ENCODE measurements at places on chromosomes 13 and 19.

GRCh38 chr13:50012396-50013169 is 2.7 kb upstream of the KCNRG start:
- DNase-seq: no peak

GRCh38 chr19:6423499-6424194 is 964 bp downstream of the KHSRP start:
- no peak for DNase-seq

GRCh38 chr19:709965-710571 is 1.3 kb downstream of the PALM start:
- DNase-seq: no peak

- no peak for DNase-seq
Observed at GRCh38 chr13:111314852-111315251, 5.6 kb upstream of the TEX29 start.

DNA sequence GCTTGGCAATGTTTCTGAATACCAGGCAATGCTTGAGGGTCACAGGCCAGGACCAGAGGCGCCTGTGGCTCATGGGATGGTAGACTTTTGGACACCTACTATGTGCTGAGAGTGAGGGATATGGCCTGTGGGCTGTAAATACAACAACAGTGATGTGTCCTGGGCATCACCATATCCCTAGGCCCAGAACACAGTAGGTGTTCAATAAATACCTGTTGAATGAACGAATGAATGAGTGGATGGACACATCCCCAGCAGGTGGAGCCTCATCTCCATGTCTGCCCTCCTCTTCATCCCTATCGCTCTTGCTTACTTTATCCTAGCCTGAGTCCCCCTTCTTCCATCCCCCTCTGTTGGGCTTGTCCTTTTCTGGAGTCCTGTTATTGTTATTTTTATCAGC is 16.5 kb upstream of the NANOS2 start:
- DNase-seq: no peak

- no peak for DNase-seq
Observed at GRCh38 chr13:75495938-75496337, 14.0 kb upstream of the TBC1D4 start.

DNA sequence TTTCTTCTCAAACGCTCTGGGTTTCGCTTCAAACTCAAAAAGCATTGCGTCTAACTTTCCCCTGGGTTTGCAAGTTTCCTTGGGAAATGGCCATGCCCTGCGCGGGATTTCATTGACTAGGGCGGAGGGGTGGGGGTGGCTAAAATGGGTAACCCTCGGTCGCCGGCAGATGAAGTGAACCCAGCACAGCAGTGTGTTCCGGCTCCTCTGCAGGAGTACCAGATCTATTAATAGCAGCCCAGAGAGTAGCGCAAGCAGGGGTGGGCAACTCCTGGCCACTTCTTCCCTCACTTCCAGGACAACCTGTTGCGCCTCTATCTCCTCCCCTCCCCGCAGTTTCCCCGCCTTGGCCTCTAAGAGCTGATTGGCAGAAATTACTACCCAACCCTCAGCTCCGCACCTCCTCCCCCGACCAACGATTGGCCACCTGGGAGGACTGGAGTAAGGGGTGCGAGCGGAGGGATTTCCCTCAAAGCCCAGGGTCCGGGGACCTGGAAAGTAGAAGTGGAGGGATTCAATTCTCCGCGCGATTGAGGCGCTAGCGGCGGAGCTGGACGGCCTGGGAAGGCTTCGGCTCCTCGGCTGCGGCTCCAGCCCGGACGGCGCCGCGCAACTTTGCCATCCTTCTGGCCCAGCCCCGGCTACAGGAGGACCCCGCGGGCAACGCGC is at the start of gene FREM2:
TSS of gene FREM2 (plus strand) at position 501 of the 669 bp plus-strand sequence. CDS start 268 bp downstream, outside the sequence.
- no peak for DNase-seq

GRCh38 chr19:3979674-3980352 is 5.5 kb downstream of the EEF2 start:
- DNase-seq: no peak

GRCh38 chr13:30745906-30746686 is 10.8 kb downstream of the ALOX5AP start:
- no peak for DNase-seq

GRCh38 chr13:19601749-19602725 is 31.4 kb upstream of the MPHOSPH8 start:
- DNase-seq: no peak

DNA sequence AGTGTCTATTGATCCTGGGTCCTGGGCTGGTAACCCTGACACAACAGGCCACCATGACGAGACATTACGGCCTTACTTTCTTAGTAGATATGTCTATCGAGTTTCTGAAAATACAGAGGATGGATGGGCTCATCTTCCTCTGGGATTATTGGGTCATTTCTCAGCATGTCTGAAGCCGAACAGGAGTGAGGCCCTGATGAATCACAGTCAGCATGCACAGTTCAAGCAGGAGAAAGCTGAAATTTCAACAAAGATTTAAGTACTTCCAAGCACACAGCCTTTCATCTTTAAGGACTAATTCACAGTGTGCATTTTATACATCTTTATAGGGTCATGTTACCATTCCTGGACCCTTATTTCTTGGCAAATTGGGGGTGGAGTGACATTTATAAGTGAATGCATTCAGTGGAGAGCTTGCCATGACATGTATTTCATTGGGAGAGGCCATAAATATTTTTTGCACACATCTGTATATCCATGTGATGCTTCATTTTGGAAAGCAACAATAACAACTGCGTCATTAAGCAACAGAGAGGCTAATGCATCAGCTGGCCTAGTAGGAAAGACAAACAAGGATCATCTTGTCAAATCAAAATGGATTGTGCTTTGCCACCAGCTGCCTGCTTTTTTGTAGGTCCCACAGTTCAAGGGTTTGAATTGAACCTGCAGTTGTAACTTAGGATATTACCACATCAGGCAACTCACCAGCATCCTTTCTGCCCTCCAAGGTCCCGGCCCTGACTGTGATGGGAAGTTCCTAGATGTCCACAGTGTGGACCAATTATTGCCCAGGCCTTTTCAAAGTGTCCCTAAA is 143.5 kb downstream of the DNAJC15 start:
- no peak for DNase-seq

GRCh38 chr13:33676045-33676989 is 141.6 kb upstream of the RFC3 start:
- peak; percentile 49 for DNase-seq

DNA sequence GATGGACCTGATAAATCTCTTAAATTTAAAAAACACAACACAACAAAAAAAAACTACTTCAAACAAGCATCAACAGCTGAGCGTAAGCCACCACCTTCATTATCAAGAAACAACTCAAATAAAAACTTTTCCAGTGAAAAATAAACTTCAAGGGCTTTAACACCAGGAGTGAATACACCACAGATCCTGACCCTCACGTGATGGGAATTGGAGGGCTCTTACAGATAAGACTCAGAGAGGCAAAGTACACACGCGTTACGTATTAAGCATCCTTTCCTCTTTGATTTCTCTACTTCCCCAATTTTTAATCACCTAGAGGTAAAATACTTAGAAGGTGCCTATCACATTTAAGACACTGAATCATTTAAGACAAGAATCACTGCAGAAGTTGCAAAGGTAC is 573 bp upstream of the STARD13 start:
- DNase-seq: no peak
